ENCODE measurements at places on chromosomes 7 and 10. TPM values are rescaled to one million over a fixed set of nuclear protein-coding genes. Genes with fewer than 3 reads are reported as not detected.

The BMPER gene
- 1.4 TPM for polyA plus RNA-seq

The NKX1-2 gene
- not detected for polyA plus RNA-seq

DNA sequence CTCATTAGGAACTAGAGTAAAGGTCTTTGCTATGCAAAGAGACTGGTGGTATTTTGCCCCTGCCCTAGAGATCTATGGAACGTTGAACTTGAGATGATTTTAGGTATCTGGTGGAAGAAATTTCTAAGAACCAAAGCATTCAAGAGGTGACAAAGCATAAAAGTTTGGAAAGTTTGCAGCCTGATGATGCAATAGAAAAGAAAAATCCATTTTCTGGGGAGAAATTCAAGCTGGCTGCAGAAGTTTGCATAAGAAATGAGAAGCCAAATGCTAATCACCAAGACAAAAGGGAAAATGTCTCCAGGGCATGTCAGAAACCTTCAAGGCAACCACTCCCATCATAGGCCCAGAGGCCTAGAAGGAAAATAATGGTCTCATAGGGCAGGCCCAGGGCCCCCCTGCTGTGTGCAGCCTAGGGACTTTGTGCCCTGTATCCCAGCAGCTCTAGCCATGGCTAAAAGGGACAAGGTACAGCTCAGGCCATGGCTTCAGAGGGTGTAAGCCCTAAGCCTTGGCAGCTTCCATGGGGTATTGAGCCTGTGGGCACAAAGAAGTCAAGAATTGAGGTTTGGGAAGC, 16.5 kb downstream of the TFPI2 start:
- H3K36me3 ChIP-seq: no peaks in the 10 kb centered on the region
- DNase-seq: no peak
- H3K4me3 ChIP-seq: no peak overlapping the region
- H3K4me1 ChIP-seq: no peaks in the 10 kb centered on the region

GRCh38 chr7:121940918-121941317, 68.0 kb downstream of the PTPRZ1 start:
- H3K36me3 ChIP-seq: no peaks in the 10 kb centered on the region
- H3K27me3 ChIP-seq: no peaks in the 10 kb centered on the region
- no peak overlapping the region for H3K27ac ChIP-seq
- no peak overlapping the region for H3K4me3 ChIP-seq
- no peaks in the 10 kb centered on the region for H3K4me1 ChIP-seq

Measured in adrenal gland (tissue), 19 donors.